ENCODE measurements at places on chromosomes 11 and 22.
A peak's percentile ranks its signal among the peaks of the same experiment; 100 is the strongest.

- DNase-seq: no peak
These were observed 38.0 kb downstream of the C2CD3 start for GRCh38 chr11:74132833-74133232.

DNA sequence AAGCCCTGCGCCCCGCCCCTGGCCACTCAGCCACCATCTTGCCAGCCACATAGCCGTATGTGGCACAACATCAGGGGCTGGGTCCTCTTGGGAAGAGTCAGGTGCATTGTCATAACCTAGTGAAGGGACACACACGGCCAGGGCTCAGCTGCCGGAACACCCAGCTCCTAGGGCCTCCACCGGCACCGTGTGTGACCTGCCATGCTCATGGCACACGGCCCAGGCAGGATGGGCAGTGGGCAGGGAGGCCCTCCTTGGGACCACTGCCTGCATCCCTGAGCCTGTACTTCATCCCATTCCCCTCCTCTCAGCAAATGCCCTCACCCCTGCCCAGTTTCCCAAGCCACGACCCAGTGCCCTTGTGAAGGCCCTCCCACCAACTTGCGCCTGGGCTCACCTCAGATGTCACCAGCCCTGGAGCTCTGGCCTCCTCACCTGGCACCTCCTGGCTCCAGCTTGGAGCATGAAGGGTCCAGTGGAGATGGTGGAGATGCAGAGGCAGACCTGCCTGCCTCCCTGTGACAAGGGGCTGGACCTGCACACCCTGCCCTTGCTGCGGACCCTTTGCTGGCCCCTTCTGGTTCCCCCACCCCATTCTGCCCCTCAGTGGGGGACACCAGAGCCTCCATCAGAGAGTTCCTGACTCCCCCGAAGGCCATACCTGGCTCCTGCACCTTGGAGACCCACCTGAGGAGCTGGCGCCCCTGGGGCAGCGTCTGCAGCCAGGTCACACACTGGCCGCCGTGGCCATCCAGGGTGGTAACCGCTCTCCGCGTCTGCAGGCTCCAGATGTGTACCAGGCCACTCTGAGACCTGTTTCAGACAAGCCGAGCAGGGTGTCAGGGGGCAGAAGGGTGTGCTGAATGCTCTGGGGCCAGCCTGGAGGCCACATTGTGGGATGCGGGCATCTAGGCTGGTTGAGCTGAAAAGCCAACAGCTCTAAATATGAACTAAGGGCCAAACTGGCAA, 34.5 kb downstream of the GNB1L start:
- DNase-seq: no peak

GRCh38 chr22:36362932-36363331, 24.8 kb downstream of the MYH9 start:
- no peak for DNase-seq

GRCh38 chr11:128595775-128596174, 8.4 kb upstream of the ETS1 start:
- DNase-seq: no peak

GRCh38 chr11:70498171-70498571, 99.8 kb downstream of the CTTN start:
- no peak for DNase-seq

- no peak for DNase-seq
These were observed 311.6 kb downstream of the AASDHPPT start for GRCh38 chr11:106389101-106389500.

DNA sequence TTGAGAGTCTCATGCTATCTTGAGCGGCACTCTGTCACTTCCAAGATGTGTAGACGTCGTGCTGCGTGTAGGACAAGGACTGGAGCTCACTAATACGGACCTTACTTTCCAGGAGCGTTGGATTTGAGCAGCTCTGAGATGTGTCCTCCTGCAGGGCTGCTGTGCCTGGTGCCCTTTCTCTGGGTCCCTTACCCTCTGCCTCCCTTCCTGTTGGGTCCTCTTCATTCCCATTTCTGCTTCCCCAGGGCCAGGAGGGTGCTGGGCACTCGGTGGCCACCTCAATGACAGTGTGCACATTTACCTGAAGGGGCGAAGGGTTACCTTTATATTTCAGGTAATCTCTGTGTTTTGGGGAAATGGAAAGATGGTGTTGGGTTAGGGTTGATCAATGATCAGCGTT, 4.0 kb downstream of the PTDSS2 start:
- DNase-seq: no peak

GRCh38 chr11:64081745-64082442, 46.2 kb downstream of the FLRT1 start:
- no peak for DNase-seq

DNA sequence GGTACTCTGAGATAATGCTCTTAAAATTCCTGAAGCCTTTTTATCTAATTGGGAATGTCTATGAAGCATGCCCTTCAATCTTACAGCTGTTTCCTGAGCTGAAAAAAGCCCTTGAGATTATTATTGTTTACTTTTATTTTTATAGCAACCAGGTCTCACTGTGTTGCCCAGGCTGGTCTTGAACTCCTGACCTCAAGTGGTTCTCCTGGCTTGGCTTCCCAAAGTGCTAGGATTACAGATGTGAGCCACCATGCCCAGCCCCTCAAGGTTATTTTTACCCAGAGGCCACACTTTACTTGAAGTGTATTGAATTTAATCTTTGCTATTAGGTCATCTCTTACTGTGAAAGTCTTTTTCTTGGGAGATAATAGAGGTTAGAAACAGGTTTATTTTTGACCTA, 7.0 kb upstream of the SWAP70 start:
- no peak for DNase-seq

DNA sequence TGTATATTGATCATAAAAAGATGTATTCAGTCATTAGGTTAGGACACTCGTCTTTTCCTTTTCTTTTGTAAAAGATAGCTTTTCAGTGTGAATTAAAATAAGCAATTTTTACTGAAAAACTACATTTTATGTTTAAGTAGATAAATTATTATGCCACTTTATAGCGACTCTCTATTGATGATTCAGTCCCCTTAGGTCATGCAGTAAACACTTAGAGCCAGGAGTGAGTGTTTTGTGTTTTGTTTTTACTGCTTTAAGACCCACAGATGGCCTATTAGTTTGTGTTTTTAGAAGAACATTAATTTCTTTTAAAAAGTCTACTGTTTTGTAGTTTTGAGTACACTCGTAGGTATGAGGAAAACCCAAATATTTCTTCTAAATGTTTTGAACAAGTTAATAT, 86.6 kb downstream of the YAP1 start:
- DNase-seq: no peak

DNA sequence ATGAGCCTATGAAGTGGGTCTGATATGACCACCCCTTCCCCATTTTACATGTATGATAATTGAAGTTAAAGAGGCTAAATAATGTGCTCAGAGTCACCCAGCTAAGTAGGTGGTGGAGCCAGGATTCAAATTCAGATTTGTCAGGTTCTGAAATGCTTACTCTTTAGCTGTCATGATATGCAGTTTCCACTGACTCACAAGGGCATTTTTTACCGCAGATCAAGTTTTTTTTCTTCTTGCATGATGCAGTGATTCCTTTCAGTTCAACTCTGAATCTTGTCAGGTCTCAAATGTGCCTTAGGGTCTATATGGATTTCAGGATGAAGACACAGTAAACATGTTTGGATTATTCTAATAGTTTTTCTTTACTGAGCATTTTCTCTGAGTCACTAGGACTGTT, 12.6 kb upstream of the TRIM44 start:
- no peak for DNase-seq

GRCh38 chr11:108122166-108122628, 830 bp downstream of the ACAT1 start:
- DNase-seq: no peak

DNA sequence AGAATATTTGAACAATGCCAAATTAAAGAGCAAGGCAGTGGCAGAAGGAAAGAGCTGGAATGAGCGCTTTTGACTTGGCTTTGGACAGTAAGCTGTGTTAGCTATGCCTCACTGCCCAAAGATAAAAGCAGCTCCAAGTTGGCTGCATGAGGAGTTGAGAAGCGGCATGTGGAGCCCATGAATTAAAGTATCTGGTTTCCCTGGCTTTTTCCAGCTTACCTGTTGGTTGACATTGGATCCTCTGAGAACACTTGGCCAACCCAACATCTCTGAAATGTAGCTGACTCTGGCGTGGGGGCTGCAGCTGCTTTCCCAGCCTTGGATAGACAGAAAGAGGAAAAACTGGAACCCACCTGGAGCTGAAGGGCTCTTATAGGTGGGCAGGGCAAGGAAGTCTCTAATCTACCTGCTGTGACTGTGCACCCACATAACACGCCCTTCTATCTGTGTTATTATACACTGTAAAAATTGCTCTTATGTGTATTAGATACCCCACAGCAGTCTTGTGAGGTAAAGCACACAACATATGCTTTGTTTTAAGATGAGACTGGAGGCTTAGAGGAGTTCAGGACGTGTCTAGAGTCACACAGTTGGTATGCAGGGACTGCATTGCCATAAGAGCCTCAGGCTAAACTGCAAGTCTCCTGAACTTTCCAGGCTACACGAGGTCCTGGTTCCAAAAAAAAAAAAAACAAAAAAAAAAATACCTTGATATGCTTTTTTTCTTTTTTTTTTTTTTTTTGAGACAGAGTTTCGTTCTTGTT, 5.8 kb downstream of the UBASH3B start:
- DNase-seq: no peak

GRCh38 chr11:64152841-64153691, 12.8 kb downstream of the MACROD1 start:
- DNase-seq: peak; percentile 42

DNA sequence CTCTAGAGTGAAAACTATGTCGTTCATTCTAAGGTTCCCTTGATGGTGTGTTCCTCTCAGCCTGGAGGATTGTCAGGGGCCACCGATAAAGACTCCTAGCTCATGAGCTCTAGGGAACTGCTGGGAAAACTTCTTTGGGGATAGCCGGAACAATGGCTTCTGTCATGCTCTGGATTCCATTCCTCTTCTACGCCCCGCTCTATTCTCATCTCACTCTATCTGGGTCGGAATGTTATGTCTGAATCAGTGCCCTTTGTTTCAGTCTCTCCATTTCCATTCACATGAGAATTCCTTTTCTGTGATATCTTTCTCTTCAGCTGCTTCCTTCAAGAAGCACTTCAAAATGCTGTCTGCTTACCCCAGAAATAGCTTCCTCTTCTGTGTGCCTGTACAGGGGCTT, 16.9 kb upstream of the SLCO2B1 start:
- DNase-seq: no peak

- no peak for DNase-seq
These were observed 112.8 kb downstream of the FBXO7 start for GRCh38 chr22:32587449-32587848.

DNA sequence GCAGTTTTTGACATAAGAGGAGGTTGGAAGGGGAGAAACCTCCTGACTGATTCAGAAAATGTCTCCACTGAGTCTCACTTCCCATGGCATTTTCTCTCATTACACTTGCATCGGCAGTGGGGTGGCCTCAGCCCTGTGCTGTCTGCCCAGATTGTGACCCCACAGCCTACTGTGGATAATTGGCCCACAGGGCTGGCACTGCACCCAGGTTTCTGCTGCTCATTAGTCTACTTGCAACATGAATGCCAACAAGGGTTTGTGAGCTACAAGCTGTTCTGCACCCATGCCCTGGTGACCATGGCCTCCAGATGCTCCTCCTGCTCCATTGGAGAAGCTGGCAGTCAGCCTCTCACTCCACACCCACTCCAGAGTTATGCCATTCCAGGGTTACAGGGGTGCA, 296.0 kb downstream of the CTTN start:
- DNase-seq: no peak

GRCh38 chr11:115720602-115721245, 216.5 kb upstream of the CADM1 start:
- no peak for DNase-seq

GRCh38 chr11:115530752-115531151, 26.5 kb upstream of the CADM1 start:
- no peak for DNase-seq

DNA sequence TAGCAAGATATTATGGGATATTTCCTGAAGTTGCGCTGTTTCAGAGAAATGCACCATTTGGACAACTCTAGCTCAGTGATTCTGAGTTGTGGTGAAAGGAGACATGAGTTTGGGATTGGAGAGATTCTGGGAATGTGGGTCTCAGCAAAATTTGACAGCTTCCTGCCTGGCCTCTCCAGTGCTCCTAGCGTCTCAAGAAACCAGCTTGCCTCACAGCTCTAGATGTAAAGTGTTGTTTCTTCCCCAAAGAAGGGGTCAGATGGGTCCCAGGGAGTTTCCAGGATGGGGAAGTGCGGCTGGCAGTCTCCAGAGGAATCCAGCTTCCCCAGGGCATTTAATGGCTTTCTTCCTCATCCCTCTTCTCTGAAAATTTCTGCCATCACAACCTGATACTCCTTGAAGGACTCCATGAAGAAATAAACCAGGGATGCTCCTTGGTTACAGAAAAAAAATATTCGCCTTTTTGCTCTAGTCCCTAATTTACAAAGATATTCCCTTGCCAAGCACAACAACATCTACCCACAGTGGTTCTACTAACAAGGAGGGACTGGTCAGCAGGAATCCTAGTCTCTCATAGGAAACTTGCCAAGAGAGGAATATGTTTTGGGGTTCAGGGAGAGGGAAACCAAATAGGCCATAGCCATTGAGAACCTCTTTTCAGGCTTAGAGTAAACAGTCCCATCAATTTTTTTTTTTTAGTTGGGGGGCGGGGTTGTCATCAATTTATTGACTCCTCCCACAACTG, 185.4 kb upstream of the E2F8 start:
- no peak for DNase-seq

GRCh38 chr11:36601155-36601554, 3.1 kb upstream of the RAG2 start:
- DNase-seq: no peak

GRCh38 chr11:60769811-60770210, 13.1 kb downstream of the MS4A15 start:
- no peak for DNase-seq

DNA sequence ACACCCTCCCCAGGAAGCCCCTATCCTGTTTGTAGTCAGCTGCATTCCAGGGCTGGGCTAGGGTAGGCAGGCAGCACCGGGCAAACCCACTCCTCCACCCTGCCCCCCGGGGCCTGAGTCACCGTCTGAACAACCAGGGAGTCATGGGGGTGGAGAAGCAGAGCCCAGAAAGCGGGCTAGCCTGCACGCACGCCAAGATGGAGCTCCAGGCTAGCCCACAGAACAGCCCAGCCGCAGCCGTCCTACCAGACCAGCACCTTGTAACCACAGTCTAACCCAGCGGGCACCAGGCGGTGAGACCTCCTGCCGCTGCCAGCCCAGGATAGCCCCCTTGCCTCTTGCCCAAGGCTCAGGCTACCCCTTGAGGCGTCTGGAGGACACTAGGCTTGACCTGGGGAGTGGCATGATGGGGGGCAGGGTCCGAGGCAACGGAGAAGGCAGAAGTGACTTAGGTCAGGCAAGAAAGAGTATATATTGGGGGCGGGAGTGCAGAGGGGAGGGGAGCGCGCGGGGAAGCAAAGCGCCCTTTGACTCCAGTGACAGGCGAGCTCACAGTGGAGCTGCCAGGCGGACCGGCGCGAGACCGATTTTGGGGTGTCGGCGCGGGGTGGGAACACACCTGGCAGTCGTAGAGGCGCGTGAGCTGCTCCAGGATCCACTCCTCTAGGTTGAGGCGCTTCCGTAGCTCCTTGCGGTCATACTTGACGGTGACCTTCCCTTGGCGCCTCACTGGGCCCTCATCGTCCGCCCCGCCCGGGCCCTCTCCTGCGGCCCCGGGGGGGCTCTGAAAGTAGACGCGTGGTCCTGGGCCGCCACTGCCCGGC, 734 bp downstream of the PPP1R14B start:
- peak; percentile 82 for DNase-seq

GRCh38 chr11:2991452-2992233, 486 bp downstream of the NAP1L4 start:
- no peak for DNase-seq

- no peak for DNase-seq
These were observed 56.1 kb downstream of the MICAL2 start for GRCh38 chr11:12166299-12167060.

All from stimulated activated CD8-positive, alpha-beta memory T cell treated with anti-CD3 and anti-CD28 coated beads, Interleukin-4, amount 100 ng/mL, for 4 hours (primary cell).